Activated CD4-positive, alpha-beta T cell treated with anti-CD3 and anti-CD28 coated beads, Interleukin-2, amount 50 U/mL, for 1 hour (primary cell): ENCODE measurements at places on chromosomes 1 and 21.

- DNase-seq: no peak
Observed at GRCh38 chr1:36732015-36732356, 249.3 kb upstream of the CSF3R start.

DNA sequence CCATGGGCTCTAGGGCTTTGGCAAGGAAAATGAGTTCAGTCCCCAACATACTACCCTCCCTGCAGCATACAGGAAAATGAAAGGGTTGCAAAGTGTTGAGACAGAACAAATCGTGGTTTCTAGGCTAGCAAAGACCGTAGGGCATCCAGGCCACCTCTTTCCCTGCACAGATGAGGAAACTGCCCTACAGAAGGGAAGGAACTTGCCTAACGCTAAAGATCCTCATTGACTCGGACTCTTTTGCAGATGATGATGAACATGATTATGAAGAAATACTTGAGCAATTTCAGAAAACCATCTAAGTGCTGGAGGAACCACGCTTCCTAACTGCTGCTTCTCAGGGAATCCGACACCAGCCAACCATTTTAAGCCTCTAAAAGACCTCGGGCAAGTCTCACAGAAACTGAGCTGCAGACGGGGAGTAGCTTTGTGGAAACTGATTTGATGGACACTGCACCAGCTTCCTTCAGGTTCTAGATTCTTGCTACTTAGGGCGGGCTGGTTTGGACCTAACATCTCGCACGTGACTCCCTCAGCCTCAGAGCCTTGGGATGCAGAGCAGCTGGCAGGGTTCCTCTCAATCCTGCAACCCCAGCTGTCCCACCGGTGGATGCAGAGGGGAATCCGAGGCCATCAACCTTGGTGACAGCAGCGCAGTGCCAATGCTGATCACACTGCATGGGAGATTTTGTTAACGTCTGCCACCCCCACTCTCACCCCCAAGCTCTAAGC, 13.4 kb downstream of the THEMIS2 start:
- DNase-seq: no peak

DNA sequence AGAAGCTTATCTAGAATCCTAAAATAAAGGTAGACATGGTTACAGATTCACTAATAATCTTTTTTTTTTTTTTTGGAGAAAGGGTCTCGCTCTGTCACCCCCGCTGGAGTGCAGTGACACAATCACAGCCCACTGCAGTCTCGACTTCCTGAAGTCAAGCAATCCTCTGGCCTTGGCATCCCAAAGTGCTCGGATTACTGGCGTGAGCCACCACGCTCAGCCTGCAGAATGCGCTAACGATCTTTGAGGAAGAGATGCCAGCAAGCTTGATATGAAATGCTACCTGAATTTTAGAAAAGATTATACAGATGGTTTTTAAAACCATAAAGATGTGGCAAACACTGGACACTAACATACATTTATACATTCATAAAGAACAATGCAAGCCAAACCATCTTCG, 4.1 kb upstream of the GNPAT start:
- DNase-seq: no peak

GRCh38 chr1:5338466-5338865, 653.8 kb downstream of the NPHP4 start:
- DNase-seq: no peak

DNA sequence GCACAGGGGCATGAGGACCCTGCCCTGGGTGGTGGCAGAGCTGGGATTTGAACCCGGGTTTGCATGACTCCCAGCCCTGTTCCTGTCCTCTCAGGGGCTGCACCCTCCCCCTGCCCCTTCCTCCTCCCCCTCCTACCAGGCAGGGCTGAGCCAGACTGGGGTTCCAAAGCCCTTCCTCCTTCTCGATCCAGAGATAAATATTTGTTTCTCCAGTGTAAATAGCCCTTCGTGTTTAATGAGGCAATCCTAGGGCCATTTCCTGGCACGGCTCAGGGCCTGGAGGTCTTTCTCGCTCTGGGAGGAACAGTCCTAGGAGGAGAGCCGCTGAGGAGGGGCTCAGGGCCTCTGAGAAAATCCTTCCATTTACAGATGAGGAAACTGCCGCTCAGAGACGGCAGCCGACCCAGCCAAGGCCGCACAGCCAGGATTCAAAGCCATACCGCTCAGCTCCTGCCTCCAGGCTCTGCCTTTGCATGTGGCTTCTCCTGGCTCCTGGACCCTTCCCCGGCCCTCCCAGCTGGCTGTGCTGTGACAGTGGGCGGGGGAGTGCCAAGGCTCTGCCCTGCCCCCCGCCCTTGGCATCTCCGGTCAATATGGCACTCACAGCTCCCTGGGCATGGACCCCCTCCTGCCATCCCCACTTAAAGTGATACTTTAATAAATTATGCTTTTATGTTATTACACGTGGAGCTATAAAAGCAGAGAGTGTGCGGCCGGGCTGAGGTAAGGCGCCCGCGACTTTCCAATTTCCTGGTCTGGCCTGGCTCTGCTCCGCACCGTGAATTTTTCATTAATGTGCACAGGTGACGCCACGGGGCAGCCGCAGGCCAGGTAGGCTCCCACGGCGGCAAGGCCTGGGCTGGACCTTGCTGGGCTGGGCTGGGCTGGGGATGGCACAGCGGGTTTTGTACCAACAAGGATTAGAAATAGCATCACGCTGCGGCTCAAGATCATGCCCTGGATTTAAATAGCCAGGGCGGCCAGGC, 114.7 kb upstream of the WNT4 start:
- DNase-seq: no peak

GRCh38 chr1:8283058-8283884, 34.6 kb upstream of the SLC45A1 start:
- no peak for DNase-seq

DNA sequence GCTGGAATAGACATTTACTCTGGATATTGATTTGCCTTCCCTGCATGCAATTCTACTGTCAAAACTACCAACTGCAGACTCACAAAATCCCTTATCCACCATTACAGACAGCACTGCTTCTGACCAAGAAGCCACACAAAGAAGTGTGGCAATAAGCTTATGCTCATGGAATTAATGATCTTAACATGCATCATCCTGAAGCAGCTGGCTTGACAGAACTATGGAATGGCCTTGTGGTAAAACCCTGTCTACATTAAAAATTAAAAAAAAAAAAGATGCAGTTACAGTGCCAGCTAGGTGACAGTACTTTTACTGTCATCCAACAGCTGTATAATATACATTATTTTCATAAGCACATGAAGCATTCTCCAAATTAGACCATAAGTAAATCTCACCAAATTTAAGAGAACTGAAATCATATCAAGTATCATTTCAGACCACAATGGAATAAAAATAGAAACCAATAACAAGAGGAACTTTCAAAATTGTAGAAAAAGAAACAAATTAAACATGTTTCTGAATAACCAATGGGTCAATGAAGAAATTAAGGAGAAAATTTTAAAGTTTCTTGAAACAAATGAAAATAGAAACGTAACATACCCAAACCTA, 70.7 kb downstream of the SCMH1 start:
- no peak for DNase-seq

- DNase-seq: no peak
Observed at GRCh38 chr1:48309564-48310082, 87.1 kb downstream of the SLC5A9 start.

DNA sequence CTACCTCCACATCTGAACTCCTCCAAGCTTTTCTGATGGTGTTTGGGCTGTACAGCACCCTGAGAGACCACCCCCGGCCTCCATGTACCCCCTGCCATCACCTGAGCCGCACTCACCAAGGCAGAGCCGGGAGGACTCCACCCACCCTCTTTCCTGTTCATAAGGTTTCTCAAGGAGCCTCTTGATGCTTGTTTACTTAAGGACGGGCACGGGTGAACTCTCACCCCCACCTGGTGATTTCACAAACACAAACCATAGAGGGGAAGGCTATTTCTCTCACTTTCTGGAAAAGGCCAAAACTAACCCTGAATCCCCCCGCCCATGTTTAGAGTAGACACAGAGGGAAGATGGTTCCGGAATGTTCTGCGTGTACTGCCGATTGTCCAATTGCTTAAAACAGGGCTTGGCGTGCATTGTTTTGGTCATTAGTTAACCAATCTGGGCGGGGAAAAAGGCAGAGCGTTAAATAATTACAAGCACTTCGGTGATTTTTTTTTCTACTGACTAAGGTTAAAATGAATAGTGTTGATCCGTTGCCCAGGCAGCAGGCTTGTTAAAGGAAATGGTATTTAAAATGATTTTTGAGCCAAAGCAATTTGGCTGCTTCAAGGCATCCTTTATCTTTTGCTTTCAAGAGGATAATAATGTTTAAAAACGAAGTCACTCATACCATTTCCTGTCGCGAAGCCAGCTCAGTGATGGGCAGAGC, 279.8 kb upstream of the VAMP3 start:
- DNase-seq: no peak

DNA sequence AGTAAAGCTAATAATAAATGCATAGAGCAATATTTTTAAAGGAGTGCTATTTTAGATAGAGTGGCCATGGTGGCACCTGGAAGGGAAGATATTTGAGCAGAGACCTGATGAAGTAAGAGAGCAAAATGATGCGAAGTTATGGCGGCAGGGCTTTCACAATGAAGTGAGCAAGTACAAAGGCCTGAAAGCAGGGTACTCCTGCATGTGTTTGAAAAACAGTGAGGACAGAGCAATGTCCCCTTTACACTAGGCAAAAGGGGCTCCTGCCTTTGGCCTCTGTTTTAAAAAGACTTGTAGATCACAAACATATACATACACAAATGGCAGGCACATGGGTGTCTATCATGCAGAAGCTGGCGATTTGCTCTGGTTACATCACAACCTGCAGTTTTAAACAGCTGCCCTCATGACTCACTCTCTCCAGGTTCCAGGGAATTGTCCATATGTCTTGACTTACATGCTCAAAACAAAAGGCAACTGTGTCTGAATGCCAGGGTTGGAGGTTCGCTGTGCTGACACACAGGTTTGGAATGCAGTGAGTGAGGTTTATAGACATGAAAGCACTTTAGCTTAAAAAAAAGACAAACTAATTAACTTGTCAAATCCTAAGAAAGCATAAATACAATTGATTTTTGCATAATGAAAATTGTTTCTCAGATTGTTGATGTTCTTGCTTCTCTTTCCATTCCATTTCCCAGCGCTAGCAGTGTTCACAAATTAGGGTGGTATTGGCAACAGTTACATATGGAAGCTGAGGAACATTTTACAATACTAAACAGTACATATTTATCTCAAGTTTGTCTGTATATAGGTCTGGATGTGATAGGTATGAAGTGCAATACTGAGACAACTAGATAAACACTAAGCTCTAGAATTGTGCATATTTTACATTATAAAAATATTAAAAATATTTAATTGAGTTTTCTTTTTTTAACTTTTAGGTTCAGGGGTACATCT, 313.9 kb downstream of the BARHL2 start:
- no peak for DNase-seq

GRCh38 chr1:64955097-64956009, 11.0 kb downstream of the JAK1 start:
- DNase-seq: no peak

DNA sequence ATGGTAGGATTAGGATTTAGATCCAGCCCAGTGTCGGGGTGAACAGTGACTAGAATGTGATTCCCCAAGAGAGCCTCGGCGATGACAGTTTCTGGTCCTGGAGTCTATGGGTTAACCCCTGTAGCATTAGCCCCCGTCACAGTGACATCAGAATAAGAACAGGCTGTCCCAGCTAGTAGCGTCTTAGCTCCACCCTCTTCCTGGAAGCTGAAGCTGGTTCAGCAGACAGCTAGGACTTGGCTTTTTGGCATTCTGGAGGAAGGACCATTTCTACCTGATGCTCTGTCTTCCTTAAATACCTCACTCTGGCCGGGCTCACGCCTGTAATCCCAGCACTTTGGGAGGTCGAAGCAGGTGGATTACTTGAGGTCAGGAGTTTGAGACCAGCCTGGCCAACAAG, 5.0 kb downstream of the NDUFS2 start:
- DNase-seq: no peak

DNA sequence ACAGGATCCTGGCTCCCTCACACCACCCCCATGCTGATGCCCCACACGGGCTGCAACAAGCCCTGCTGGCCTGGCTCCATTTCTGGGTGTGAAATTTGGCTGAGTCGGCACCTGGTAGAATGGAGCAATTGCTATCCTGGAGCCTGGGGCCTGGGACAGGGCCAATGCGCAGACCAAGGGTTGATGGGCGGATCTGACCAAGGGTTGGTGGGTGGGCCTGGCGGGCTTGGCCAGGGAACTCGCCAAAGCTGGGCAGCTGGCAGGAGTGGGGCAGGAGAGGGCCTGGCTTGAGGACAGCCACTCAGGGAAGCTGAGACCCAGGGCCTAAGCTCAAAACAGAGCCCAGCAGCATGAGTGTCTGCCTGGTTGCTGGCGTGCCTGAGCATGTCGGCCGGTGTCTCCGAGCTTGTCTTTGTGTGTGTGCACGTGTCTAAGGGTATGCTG, 70.9 kb upstream of the POU3F1 start:
- DNase-seq: no peak

DNA sequence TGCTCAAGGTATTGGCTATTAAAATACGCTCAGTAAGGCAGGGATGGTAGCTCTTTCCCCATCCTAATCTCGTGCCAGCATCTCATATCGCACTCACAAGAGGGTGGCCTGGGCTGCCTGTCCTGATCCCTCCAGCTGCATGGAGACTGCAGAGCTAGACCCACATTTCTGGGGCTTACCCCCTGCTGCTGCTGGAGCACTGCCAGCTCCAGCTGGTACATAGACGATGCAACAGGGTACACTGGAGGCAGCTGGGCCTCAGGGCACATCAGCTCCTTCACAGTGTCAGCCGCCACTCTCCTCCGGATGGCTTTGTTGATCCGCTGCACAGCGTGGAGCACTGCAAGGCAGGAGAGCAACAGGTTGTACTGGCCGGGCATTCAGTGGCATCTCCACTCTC, 16.0 kb downstream of the IQGAP3 start:
- no peak for DNase-seq

DNA sequence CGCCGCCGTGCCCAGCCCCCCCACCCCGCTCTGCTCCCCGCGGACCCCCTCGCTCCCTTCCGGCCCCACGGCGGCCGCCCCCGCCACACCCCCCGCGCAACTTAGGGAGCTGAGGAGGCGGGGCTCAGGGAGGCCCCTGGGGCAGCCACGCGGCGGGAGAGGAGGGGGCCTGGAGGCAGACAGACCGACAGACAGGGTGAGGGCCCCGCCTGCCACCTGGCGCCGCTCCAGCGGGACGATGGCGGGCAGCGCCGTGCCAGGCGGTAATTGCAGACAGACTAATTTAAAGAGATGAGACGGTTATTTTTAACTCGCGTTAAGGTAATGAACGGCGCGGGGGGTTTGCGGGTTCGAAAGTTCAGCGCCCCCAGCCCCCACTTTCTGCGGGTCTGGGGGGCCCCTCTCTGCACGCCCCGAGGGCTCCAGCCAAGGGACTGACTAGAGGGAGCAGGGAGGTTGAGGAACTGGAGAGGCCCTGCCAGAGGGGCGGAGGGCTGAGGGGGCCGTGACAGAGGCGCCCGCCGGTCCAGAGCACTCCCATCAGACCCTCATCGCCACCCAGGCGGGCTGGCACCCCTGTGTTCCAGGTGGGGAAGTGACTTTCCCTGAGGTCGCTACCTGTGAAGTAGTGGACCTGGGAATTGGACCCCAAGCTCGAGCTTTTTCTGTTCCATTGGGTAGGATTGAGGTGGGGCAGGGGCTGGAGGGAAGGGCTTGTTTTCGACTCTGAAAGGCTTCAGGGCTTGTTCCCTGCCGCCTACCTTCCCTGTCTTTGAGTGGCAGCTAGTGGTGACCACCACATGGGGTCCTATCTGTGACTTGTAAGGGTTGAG, 5.4 kb downstream of the FOXO6 start:
- peak; percentile 43 for DNase-seq
